ENCODE measurements at places on chromosomes 4 and X. TPM values are rescaled to one million over a fixed set of nuclear protein-coding genes. Genes with fewer than 3 reads are reported as not detected.

Gene GAB3
- 7.6 TPM for total RNA-seq

Gene TRPC3
- total RNA-seq = 0.98 TPM

Gene TEX13B
- total RNA-seq = not detected

Gene FAM9C
- not detected for total RNA-seq

Gene HSFX3
- total RNA-seq = not detected

Gene USP51
- total RNA-seq = 1.7 TPM

Gene ARMCX2
- 30.2 TPM for total RNA-seq

Gene FAM53A
- total RNA-seq = 13.8 TPM

Gene NAP1L2
- total RNA-seq = 4.7 TPM

Gene PRRG1
- total RNA-seq = 9.8 TPM

Gene GLRA2
- not detected for total RNA-seq

Gene SLC4A4
- 3.2 TPM for total RNA-seq

Gene TMEM144
- 5.6 TPM for total RNA-seq

Gene MED12
- total RNA-seq = 39.3 TPM

Gene SYNPO2
- total RNA-seq = 109 TPM

Gene BCOR
- 19.9 TPM for total RNA-seq

Gene SHISA3
- total RNA-seq = 4.4 TPM
